Endothelial cell (in vitro differentiated cells): ENCODE measurements at places on chromosomes 2 and 18.

DNA sequence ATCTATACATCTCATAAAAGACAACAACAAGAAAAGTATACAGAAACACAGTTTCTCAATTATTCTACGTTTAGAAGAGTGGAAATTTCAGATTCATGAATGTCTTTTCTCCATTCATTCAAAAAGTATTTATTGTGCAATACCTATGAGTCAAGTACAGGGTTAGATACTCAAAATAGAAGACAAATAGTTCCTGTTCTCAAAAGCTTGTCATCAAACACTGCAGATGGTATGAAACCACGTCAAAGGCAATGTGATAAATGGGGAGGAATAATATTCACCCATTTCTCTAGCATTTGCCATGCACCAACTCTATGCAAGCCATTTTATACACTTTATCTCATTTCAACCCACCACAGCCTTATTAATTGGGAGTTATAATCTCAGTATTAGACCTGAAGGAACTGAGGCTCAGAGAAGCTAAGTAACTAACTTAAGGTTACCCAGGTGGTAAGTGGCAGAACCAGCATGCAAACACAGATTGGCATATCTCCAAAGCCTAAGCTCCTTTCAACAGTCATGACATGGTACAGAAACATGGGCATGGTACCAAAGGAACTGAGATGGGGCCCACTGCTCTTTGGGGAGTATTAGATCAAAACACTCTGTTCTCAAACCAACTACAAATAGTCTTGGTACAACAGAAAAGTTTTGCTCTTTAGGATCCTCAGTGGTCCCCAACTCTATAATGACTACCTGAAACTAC, 67.2 kb upstream of the NPAS2 start:
- no peak for DNase-seq

- no peak for DNase-seq
Observed at GRCh38 chr18:57748770-57749603, 54.1 kb downstream of the ATP8B1 start.

- no peak for DNase-seq
Observed at GRCh38 chr2:68809324-68810240, 61.6 kb downstream of the BMP10 start.

- DNase-seq: no peak
Observed at GRCh38 chr18:70394672-70395071, 105.8 kb downstream of the SOCS6 start.

DNA sequence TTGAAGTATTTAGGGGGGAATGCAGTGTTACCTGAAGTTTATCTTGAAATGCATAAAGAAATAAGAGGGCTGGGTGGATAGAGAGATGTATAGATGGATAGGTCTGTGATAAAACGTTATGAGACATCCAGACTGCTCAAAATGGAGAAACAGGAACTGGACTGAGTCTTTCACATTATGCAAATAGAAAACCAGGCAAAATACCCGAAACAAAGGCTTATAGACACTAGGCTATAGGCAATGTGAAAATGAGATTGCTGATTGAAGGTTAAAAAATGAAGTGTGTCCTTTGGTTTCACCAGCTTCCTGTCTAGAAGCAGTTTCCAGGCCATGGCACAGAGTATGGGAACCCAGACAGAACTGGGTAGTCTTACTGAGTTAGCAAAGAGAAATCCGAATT, 24.9 kb upstream of the SLC3A1 start:
- no peak for DNase-seq

DNA sequence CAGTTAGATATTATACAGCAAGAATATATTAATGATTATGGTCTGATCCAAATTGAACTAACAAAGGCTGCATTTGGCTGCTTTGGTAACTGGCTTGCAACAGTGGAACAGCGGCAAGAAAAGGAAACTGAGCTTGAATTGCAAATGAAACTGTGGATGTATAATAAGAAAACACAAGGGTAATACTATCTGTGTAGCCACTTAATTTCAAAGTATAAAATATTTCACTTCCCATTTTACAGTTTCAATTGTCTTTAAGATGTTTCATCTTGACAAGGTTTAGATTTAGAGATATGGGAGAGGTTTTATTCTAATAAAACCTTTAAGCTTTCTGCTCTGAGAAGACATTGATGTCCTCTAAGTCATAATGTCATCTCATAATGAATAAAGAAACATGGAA, 23.8 kb downstream of the WDR75 start:
- DNase-seq: no peak

GRCh38 chr2:55231546-55232083, 478 bp downstream of the CLHC1 start:
- DNase-seq: no peak

GRCh38 chr2:240737512-240737911, 45.8 kb downstream of the AQP12A start:
- DNase-seq: no peak

DNA sequence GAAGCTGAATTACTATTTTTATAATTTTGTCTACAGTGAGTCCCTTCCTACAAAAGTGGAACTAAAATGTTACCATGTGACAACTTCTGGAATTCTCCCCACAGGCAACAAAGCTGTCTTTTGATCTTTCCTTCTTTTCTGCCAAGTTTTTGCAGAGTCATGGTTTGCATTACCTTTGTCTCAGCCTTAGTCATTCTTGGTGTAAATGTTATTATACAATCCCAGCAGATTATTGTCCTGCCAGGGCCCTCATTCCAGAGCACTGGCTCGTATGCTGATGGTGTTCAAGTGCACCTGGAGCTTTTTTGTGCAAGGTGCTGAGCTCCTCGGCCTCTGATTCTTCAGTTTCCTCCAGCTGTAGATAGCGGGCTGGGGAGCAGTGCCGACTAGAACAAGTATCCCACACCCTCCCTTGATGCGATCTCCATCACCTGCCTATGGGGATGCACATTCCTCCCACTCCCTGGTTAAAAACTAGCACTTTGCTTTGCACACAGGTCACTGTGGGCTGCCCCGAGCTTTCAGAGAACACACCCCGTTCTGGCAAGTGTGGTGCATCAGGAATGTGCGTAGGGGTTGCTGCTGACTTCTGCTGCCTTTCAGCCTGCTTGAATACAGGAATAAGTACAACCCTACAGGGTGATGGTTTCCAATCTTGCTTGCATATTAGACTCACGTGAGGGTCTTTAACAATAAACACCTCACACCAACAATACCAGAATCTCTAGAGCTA, 263.6 kb downstream of the RNF144A start:
- no peak for DNase-seq
